ENCODE measurements at places on chromosomes 4 and X.
A peak's percentile ranks its signal among the peaks of the same experiment; 100 is the strongest.

DNA sequence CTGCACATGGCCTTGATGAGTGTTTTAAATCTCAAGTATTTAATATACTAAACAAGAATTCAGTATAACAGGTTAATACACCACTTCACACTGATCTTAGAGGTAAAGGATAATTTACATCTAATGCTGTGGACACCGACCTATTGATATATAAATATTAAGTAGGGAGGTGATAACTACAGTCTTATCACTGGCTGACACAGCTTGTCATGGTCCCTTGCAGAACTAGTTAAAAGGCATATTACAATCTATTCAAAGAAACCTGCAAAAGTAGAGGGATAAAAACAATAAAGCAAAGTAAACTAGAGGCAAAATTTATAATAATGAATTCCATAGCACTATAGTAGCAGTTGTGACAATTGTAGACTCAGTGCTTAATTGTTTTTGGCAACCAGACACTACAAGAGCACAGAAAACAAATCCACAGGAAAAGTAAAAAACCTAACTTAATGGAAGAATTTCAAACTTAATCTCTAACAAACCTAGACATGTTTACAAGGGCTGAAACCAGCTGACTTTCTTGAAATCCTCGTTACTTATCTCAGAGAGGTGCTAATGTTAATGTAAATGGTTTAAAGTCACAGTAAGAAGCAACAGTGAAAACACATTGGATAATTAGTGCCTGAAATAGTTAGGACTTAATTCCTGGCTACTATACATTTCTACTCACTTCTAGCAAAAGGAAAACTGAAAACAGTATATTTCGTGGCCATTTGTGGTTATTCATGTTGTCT is 25.0 kb downstream of the MFAP3L start:
- DNase-seq = no peak

DNA sequence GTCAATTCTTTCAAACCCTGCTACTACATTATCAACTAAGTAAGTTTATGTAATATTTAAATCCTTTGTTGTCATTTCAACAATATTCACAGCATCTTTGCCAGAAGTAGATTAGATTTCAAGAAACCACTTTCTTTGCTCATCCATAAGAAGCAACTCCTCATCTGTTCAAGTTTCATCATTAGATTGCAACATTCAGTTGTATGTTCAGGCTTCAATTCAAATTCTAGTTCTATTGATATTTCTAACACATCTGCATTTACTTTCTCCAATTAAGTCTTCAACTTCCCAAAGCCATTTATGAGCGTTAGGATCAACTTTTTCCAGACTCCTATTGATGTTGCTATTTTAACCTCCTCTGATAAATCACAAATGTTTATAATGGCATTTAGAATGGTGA is 66.1 kb downstream of the BMP3 start:
- DNase-seq = no peak

DNA sequence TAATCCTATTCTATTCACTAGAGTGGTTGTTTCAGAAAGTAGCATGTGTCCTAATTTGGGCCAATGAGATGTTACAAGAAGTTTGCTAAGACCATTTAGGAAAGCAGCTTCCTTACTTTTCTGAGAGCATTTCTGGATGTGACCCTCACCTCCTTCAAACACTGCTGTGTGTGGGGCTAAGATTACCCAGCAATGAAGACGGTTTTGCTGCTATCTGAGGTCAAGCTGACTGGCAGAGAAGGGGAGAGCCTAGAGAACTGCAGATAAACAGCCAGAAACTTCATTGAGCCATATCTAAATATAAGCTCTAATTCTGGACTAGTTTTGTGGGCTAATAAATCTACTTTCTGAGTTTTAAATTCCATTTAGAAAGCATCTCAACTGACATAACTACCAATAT is 36.4 kb downstream of the ZAR1 start:
- no peak for DNase-seq

DNA sequence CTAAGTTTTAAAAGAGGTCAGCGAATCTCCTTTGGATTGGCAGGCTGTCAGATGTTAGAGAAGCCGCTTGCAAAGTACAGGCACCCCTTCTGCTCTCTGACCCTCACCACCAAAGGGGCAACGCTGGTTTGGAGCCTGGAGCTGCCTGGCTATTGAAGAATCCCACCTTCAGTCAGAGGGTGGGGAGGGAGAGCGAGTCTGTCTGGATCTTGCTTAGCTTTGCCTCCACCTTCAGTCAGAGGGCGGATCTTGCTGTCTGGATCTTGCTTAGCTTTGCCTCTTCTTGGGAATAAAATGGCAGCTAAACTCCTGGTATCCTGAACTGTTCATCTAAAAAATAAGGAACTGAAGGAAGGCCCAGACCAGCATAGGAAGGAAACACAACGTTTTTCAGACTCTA is 7.3 kb downstream of the CCDC110 start:
- no peak for DNase-seq

- DNase-seq = peak; percentile 17
Observed at GRCh38 chr4:8117278-8117682, 41.3 kb downstream of the ABLIM2 start.

DNA sequence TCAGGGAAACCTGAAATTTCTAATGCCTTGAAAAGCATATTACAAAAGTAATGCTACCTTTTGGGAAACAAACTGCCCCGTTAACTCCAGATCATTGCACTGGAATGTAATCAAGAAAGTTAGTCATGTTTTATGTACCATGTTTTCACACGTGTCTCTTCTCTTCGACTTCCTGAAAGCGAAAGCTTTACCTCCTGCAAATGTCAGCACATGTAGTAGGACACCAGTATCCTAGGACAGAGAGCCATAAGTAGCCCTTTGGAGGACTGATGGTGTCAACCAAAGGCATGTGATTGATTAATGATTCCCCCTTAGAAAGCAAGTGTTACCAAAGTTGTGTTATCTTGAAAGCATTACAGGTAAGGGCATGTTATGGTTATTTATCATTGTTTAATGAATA is 8.8 kb upstream of the MND1 start:
- no peak for DNase-seq

- DNase-seq = no peak
Observed at GRCh38 chr4:42786350-42787078, 106.0 kb upstream of the GRXCR1 start.

DNA sequence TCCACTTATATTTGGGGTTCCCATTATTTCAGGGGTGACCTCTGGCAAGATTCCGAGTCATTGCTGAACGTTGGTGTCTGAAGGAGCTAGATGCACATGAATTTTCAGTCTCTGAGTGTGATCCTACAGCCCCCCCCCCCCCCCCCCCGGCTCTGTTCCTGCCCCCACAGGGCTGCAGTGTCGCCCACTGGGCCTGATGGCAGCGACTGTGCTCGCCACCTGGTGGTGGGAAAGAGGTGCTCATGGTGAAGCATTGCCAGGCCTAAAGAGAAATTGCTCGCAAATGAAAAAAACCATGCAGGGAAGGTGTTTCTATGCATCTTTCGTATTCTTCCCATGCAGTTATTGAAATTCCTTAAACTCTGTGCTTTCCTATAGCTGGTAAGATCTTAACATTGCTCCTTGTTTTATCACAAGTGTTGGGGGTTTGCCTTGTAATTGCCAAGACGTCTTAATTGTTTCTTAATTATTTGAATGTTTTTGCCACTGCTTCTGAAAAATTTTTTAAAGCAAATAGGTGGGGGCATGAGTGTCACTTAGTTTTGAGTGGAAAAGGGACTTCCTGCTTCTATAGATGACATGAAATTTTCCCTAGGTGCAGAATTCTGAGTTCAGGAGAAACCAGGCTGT is 63.2 kb downstream of the CLDN22 start:
- peak; percentile 12 for DNase-seq

GRCh38 chrX:150365990-150366911 is 3.1 kb downstream of the MAMLD1 start:
- DNase-seq = no peak

- DNase-seq = no peak
Observed at GRCh38 chrX:23100826-23101225, 101.1 kb downstream of the DDX53 start.

GRCh38 chr4:680928-681645 is 6.7 kb downstream of the MYL5 start:
- peak; percentile 56 for DNase-seq

GRCh38 chr4:177128306-177128705 is 181.4 kb upstream of the NEIL3 start:
- no peak for DNase-seq

GRCh38 chr4:116824172-116824571 is 261.2 kb downstream of the TRAM1L1 start:
- DNase-seq = no peak

- no peak for DNase-seq
Observed at GRCh38 chr4:74464291-74464690, 19.4 kb downstream of the AREG start.

DNA sequence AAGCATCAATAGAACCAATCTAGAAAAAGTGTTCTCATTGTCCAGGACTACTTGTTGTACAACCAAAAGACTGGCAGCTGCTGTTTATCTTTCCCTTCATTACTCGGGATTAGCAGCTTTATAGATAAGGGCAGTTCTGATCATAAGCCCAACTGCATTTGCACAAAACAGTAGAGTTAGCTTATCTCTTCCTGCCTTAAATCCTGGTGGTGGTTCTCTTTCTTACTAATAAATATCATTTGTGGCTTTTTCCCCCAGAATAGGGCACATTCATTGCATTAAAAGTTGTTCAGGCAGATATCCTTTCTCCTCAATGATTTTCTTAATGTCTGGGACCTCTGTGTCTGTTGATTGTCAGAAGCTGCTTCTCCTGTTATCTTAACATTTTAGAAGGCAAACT is 20.2 kb upstream of the RRAGB start:
- DNase-seq = no peak

GRCh38 chrX:13752646-13753045 is 18.1 kb downstream of the OFD1 start:
- DNase-seq = no peak

DNA sequence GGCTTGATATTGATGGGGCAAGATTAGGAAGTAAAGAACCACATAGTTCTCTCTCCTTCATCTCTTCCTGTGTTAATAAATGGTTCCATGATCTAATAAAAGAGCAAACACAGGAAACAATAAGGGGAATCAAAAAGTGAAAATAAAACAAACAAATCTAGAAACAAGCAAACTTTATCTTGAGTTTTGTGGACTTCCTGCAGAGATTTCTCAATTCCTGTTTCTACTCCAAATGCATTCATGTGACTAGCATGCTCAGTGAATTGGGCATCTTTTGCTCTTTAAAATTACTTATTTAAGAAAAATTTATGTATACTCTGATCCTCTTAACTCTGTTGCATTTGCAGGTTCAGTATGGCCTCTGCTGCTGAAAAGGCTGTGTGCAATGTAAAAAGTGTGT is 682.0 kb downstream of the KCTD8 start:
- no peak for DNase-seq

DNA sequence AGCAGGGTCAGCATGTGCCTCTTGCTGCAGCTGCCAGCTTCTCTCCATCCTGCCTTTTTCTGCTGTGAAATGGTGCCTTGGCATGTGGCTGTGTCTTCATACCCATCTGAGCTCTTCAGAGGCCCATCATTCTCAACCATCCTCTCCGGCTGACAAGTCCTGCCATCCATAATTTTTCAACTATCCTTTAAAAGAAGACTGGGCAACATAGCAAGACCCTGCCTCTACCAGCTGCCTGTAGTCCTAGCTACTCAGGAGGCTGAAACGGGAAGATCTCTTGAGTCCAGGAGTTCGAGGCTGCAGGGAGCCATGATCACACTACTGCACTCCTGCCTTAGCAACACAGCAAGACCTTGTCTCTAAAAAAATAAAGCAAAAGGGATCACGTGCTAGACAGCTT is 64.2 kb upstream of the TTC29 start:
- DNase-seq = no peak

DNA sequence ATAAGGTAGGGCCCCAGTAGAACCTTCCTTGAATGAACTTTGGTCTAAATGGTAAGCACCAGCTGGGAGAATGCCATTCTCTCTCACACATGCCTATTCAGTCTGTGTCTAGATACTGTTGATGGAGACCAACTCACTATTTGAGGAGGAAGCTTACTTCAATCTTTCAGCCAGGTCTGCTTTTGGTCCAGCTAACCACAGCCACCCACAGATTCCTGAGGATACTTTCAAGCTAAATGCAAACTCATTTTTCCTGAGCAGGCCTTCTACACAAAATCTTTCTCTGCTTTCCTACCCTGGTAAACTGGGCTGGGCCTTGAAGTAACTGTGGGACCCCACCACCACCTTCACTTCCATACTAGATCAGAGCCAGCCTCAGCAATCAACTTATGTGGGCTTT is 76.9 kb upstream of the KLF3 start:
- DNase-seq = no peak

DNA sequence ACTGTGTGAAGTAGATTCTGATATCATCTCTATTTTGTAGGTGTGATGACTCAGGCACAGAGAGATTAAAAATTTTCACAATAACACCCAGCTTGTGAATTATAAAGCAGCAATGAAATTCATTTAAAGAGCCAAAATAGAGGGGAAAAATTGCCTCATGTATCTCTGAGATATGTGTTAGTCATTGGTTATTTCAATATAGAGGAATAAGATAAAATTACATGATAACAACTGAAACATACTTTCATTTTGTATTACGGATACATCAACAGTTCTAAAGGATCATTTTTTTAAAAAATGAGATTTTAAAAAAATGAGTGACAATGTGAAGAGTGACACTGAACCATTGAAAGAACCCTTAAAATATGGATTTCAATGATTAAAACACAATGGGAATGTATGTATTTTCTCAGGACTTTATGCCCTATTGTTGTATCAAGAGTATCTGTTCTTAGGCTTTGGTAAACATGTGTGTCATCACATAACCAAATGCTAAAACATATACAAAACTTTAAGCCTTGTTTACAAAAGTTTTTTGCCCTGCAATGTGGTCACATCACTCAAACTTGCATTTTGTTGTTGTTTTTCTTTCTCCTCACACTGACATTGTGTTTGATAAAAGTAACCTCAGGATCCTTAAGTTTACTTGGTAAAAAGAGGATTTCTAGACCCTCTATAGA is 221.3 kb downstream of the ANTXR2 start:
- DNase-seq = no peak

GRCh38 chr4:182776376-182777105 is 140.6 kb downstream of the DCTD start:
- no peak for DNase-seq
